H4 (cell line): ENCODE measurements at places on chromosomes 2 and 18. TPM values are rescaled to one million over a fixed set of nuclear protein-coding genes. Genes with fewer than 3 reads are reported as not detected.

EFEMP1 gene
- total RNA-seq, result 0.51 and 2.0 TPM in 2 replicates

CRACDL gene
- 0.08 TPM in 1 of 2 replicates, not detected in the other for total RNA-seq

UGT1A8 gene
- total RNA-seq, result not detected in 2 replicates

MC2R gene
- total RNA-seq, result not detected in 2 replicates

GPR75 gene
- 1.1 and 1.4 TPM in 2 replicates for total RNA-seq

NT5C1B gene
- not detected in 2 replicates for total RNA-seq
